ENCODE measurements at places on chromosomes 5 and 9. TPM values are rescaled to one million over a fixed set of nuclear protein-coding genes. Genes with fewer than 3 reads are reported as not detected.

GRCh38 chr9:127520941-127521918 is 69.9 kb downstream of the LRSAM1 start:
- peaks cover 68% of the 10 kb centered on the region for H3K36me3 ChIP-seq
- H3K4me1 ChIP-seq, result peaks cover 85% of the 10 kb centered on the region
- H3K4me3 ChIP-seq, result no peak overlapping the region

DNA sequence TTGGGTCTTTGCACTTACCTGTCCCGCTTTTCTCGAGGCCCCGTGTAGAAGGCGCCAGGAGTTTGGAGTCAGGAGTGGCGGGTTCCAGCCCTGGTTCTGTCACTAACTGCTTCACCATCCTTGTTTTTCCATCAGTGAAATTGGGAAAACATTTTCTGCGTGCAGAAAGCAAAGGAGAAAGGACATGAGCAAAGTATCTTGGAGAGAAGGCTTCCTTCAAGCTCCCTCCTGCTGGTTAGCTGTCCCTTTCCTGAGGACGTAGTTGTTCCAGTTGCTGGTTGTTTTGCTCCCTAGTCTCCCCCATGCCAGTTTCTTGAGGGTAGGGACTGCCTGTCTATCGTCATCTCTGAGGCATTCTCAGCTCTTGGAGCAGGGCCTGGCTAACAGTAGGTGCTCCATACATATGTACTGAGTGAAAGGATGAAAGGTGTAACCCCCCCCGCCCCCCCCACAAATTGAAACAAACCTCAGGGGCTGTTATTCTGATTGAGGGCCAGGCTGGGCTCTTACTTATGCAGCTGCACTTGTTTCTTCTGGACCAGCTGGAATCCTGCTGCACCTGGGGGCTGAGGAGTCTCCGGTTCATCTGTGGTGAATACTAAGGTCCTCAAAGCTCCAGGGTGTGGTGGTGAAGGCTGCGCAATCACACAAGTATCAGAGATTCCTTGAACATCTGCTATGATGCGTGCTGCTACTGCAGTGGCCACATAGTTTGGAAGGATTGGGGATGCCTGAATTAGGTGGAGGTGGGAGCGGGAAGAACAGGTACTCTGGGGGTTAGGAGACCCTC is 1.0 kb downstream of the SMIM3 start:
- H3K27ac ChIP-seq, result peak overlapping the region; percentile 87
- peaks cover 63% of the 10 kb centered on the region for H3K4me1 ChIP-seq
- no peak for DNase-seq
- no peaks in the 10 kb centered on the region for H3K27me3 ChIP-seq

DNA sequence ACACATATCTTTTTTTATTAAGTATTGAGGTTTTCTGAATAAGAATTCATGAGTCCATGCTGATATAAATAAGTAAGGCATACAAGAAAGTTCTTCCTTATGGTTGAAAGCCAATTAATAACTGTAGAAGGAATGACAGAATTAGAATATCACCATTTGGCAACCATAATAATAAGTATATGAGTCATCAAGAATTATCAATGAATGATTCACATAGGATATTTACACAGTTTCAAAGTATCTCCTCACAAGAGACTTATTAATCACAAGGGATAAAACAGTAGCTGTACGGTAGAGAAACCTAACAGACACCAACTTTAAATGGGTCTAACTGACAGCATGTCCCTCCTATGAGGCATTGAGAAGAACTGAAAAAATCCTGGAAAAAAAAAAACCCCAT is 161.6 kb downstream of the NR3C1 start:
- H3K27me3 ChIP-seq, result no peaks in the 10 kb centered on the region
- no peaks in the 10 kb centered on the region for H3K36me3 ChIP-seq
- peaks cover 49% of the 10 kb centered on the region for H3K4me1 ChIP-seq
- DNase-seq, result no peak
- peak overlapping the region; percentile 99 for H3K27ac ChIP-seq
- H3K4me3 ChIP-seq, result no peak overlapping the region

DNA sequence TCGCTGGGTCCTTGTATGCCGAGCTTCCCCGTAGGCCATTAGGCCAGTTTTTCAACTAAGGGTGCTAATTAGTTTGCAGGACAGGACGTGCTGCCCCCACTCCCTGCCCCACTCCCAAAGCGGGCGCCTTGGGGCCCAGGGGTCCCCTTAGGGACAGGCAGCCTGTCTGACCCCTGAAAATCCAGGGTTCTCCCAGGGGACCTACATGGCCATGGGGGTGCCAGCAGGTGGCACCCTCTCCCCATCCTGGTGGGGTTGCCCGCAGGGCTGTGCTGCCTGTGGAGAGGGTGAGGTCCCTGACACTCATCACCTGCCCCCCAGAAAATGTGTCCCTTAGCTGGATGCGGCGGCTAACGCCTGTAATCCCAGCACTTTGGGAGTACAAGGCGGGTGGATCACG is 8.5 kb upstream of the CCDC187 start:
- no peaks in the 10 kb centered on the region for H3K36me3 ChIP-seq
- DNase-seq, result peak; percentile 98
- no peak overlapping the region for H3K27ac ChIP-seq
- no peaks in the 10 kb centered on the region for H3K27me3 ChIP-seq
- H3K4me3 ChIP-seq, result no peak overlapping the region
- H3K4me1 ChIP-seq, result no peaks in the 10 kb centered on the region

DNA sequence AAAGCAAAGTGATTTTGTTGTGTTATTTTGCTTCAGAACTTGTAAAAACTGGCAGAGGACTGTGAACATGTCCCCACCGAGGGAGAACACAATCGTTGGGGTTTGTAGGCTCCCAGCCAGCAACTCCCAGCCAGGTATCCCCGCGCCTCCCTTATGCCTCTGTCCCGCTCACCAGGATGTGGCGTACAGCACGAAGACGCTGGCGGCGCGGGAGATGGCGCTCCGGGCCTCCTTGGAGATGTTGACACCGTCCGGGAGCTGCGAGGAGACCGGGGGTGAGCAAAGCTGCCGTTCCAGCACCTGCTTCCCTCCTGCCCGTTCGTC is 630 bp downstream of the POLE3 start:
- no peaks in the 10 kb centered on the region for H3K27me3 ChIP-seq
- H3K4me1 ChIP-seq, result peaks cover 7% of the 10 kb centered on the region
- DNase-seq, result no peak
- H3K27ac ChIP-seq, result peak overlapping the region; percentile 99
- H3K4me3 ChIP-seq, result peak overlapping the region; percentile 99

The PROB1 gene
- total RNA-seq, result 1.2 TPM

- peaks cover 20% of the 10 kb centered on the region for H3K27me3 ChIP-seq
- no peaks in the 10 kb centered on the region for H3K4me1 ChIP-seq
- no peak for DNase-seq
- H3K4me3 ChIP-seq, result no peak overlapping the region
- no peaks in the 10 kb centered on the region for H3K36me3 ChIP-seq
Measured at GRCh38 chr9:112933696-112934095, 43.0 kb upstream of the SLC46A2 start.
